WTC11 (cell line): ENCODE measurements at places on chromosomes 6 and 20.

- no peak for DNase-seq
These were observed 147.9 kb upstream of the PRND start for GRCh38 chr20:4573564-4574355.

DNA sequence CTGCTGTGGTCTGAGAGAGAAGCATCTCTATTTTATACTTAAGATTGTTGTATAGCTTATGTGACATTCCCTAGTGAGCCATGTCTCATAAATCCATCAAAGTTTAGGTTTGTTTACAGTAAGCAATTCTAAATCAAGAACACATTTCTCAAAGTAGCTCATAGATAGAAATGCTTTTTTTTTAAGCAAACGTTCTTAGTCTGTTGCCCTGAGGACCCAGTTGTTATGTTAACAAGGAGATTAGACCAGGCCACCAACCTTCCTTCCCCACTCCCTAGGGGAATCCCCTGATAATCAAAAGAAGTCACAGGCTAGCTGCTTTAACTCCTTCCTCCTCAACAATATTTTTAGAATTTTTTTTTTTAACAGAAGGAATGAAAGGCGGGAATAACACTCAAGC lies 169.0 kb downstream of the FUT9 start:
- no peak for DNase-seq

GRCh38 chr6:170043881-170044790 lies 246.7 kb downstream of the DLL1 start:
- no peak for DNase-seq

DNA sequence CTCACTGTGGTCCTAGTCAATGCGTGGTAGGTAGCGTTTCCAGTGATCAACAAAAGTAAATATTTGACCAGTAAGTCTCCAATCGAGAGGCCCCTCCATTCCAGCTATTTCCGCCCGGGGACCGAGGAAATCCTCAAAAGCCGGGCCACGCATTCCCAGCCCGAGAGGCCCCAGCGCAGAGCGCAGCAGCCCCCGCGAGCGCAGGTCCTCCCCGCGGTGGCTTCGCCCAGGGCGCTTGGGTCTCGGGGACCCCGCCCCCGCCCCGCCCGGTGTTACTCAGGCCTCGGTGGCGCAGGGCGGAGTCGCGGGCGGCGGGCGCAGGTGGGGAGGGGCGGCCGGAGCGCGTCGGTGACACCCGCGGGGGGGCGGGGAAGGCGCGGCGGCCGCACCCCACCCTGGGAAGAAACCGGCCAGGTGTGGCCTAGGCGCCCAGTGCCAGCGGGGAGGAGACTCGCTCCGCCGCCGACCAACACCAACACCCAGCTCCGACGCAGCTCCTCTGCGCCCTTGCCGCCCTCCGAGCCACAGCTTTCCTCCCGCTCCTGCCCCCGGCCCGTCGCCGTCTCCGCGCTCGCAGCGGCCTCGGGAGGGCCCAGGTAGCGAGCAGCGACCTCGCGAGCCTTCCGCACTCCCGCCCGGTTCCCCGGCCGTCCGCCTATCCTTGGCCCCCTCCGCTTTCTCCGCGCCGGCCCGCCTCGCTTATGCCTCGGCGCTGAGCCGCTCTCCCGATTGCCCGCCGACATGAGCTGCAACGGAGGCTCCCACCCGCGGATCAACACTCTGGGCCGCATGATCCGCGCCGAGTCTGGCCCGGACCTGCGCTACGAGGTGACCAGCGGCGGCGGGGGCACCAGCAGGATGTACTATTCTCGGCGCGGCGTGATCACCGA lies at the start of gene DSP:
Gene DSP, plus strand, starts transcription at position 497 of the 890 bp plus-strand sequence. Its CDS starts 245 bp downstream, at position 742.
- DNase-seq = peak; percentile 72

DNA sequence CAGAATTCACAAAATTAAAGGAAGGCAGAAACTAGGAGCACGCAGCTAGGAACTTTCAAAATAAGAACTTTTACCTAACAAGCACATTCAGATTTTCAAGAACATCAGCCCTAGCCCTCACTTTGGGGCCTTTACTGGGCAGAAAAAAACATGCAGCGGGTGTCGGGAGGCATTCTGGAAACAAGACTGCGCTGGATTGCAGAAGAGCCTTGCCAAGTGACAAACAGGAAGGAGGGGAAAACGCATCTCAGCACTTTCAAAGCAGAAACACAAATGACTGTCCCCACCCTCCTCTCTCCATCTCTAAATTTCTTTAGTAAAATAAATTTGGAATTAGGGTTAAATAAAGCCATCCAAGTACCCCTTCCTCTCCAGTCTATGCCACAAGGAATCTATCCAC lies 74.6 kb upstream of the RREB1 start:
- DNase-seq = no peak

DNA sequence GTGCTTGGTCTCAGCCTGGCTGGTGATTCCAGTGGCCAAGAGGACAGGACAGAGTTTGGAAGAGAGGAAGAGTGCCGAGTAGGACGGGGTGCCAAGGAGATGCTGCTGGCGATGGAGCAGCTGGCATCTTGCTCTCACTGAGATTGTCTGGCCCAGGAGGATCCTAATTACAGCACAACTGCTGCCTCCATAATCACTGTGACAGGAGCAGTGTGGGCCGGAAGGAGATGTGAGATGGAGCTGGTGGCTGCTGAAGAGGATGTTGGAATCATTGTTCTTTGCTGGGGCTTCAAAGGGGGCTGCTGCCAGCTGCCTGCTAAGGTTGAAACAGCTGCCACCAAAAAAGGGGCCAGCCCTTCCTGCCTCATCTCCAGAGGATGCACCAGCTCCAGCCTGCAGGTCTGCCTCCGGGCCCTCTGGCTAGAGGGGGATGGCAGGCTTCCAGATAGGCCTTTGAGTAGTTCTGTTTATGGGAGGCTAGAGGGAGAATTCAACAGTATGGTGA lies 214.4 kb downstream of the RNF144B start:
- DNase-seq = no peak

DNA sequence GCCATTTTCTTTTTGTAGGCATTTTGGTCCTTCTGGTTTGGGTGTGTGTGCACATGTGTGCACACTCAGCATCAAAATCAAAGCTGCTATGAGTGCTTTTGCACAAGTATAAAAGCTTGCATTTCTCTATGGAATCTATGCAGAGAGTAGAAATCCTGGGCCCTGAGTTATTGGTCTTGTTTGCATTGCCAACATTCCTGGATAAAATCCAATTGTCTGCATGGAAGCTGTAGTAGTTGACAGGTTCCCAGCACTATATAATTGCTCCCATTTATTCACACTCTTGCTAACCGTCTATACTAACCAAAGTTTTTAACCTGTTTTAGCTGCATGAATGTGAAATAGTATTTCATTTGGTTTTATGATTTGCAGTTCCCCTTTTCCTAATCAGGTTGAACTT lies 277.0 kb downstream of the FOXA2 start:
- no peak for DNase-seq

- no peak for DNase-seq
These were observed 85.8 kb downstream of the MAP3K5 start for GRCh38 chr6:136706430-136706829.

DNA sequence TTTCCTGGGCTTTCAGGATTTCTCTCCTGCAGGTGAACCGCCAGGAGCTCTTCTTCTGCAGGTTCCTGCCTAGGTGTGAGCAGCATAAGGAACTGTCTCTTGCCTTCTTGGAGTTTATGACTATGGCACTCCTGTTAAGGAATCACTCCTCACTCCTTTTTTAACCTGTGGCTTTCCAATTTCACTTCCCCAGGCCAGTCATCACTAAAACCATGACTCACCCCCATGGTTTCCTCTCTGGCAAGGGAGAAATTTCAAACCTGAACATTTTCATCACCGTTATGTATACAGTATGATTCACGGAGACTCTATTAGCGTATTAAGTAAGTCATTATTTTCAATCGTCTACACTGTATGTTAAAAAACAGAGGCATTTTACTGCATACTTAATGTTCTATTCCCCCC lies 78.2 kb upstream of the ARID1B start:
- no peak for DNase-seq

- no peak for DNase-seq
These were observed 354.1 kb upstream of the MAP3K7 start for GRCh38 chr6:90940812-90941481.

DNA sequence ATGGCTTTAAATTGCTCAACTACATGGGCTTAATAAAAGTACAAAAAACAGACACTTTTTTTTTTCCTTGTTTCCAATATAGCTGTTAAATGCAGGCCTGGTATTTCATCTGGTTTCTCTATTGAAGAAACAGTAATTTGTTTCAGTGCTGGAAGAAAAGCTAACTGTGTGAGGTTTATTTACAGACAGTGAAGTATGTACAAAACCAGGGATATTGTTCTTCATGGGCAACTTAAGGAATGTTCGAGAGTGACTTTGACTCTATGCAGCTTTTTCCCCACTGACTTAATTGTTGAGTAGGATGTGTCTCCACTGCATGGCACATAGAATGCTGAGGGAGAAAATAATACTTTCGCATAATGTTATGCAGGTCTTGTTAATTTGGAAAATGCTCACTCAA lies 31.0 kb upstream of the PRL start:
- no peak for DNase-seq

- DNase-seq = peak; percentile 47
These were observed 38.9 kb upstream of the SNAP25 start for GRCh38 chr20:10179574-10180298.

DNA sequence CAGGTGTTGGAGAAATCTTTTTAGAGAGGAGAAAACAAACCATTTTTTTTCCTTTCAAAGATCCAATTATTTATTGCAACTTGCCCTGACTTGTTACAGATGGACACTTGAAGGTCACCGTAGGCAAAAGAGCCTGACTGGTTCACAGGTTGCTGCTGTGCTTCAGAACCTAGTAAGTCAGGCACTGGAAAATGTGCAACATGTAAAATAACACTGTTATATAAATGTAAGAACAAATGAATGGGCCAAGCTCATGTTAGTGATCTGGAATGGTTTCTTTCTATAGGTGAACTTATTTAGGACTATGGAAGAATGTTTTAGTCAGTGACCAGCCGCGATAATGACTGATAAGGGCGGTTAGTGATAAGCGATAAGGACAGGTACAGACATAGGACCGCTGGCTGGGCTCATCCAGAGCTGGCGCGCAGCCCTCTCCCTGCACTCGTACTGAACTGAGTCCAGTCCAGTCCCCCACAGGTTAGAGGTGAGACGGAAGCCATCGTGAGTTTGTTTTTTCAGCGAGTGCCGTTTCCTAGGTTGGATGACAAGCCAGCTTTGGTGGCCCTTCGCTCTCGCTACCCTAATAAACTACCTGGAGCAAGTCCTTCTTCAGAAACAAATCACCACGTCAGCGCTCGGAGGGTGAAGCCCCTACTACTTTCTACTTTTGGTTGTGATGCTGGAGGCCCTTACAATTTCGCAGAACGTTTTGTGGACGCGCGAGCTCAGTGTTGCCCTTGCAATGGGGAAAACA lies 94.4 kb upstream of the PRDM1 start:
- DNase-seq = peak; percentile 22

DNA sequence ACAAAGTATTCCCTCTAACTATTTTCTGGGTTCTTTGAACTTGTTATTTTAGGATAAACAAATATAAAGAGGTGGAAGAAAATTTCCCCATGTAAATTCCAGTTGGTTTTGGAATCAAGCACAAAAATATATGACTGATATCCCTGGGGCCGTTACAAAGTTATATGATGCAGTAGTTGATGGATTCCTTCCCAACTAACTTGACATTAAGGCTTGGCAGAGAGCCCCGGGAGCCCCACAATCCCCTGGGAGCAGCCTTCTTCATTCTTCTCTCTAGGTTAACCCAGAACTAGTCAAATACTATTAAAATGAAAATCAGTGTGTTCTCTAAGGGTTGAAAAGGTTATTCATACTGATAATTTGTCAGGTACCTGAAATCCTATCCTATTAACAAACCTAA lies 508.9 kb upstream of the SOX4 start:
- no peak for DNase-seq

GRCh38 chr6:88586371-88587149 lies 376.9 kb downstream of the RNGTT start:
- DNase-seq = no peak

DNA sequence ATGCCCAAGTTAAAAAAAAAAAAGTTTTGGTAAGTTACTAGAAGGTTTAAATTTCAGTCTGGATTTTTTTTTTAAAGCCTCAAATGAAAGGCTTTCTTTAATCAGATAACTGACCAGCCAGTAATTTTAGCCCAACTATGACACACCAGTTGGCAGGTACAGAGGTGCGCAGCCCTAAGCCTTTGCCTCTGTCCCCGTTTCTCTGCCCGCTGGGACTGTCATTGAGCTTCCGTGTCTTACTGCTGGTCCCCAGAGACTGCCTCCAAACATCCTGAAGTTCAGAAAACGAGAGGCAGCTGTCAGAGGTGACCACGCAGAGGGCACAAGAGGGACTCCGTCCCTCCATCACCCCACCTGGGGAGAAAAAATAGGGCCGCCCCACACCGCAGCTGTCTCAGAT lies 118.2 kb downstream of the RPS12 start:
- no peak for DNase-seq

DNA sequence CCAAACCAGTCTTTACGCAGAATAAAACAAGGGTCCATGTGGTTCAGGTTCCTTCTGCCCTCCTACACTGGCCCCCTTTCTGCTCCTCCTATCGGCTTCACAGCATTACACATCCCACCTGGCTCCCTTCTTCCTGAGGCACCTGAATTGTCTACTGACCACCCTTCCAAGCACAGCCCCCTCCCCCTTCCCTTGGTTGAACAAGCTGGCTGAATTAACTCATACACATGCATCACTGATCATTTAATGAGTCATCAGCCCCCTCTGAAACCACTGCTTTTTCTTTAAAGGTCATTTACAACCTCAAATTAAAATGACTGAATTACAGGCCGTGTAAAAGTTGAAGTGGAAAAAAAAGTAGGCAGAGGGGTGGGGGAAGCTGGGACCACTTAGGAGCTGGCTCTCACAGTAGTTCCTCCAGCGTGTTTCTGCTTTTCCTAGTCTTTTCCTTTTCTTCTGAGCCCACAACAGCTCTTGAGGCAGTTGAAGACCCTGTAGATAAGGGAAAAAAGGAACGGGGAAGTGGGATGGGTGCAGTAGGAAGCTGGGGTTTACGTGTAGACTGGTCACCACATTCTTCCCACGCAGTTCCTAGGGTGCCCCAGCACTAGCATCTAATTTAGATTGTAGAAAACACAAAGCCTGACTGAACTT lies 67.6 kb downstream of the FYN start:
- no peak for DNase-seq

DNA sequence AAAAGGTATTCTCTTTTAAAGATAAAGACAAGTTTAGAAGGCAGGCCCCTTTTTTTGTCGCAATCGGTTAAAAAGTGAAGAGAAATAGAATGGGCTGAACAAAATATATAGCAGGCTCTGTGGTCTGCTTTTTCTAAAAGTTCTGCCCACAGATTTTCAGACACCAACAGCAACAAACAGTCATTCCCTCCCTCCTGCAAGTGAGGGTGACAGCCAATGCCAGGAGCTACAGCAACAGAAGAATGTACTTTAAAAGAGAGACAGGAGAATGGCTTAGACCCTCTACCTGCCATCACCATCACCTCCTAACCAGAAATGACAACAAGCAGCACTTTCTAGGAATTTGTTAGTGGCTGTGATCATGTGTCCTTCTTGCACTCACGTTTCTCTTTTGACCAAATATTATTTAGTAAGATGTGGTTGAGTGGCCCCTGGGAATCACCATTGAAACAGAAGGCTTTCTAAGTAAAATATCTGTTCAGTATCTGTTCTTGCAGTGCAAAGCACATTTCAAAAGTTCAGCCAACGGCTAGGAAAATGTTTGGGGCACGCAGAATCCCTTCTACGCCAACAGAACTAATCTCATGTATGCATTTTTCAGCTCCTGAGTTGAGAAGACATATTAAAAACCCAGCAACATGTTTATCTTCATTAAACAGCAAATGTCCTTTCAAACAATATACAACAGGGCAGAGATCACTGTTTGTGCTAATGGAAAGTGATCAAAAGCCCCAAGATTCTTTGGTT lies 248.5 kb downstream of the ATXN1 start:
- no peak for DNase-seq

- peak; percentile 79 for DNase-seq
These were observed 26.7 kb upstream of the TTPAL start for GRCh38 chr20:44448753-44449546.
